ENCODE measurements at places on chromosomes 2 and 18.

DNA sequence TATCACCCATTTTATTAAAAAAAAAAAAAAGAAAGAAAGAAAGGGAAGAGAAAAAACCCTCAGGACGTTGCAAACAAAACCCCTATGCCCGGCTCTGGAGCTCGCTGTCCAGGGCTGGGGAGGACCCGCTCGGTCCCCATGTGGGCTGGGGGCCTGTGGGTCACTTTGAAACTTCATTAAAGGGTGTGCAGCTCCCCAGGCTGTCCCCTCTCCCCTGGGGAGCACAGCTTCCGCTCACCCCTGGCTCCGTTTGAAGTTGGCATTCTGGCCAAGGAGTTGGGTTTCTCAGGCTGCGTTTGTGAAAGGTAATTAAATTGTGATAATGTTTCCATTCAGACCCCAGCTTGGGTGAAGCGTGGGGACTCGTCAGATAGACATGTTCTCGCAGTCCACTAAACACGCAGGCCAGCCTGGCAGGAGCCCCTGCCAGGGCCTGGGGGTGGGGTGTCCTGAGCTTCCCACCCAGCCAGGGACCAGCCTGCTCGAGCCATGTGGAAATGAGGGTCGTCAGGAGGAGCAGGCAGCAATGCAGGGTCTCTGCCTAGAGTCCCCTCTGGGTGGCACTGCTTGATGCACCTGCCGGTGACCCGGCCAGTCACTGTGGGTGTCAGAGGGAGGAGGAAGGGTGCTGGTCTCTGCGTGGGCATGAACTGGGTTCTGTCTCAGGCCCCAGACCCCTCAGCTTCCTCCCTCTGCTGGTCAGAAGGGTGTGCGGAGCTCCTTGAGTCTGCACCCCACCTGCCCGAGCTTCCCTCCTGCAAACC is 166.2 kb downstream of the INHBB start:
- DNase-seq = no peak

DNA sequence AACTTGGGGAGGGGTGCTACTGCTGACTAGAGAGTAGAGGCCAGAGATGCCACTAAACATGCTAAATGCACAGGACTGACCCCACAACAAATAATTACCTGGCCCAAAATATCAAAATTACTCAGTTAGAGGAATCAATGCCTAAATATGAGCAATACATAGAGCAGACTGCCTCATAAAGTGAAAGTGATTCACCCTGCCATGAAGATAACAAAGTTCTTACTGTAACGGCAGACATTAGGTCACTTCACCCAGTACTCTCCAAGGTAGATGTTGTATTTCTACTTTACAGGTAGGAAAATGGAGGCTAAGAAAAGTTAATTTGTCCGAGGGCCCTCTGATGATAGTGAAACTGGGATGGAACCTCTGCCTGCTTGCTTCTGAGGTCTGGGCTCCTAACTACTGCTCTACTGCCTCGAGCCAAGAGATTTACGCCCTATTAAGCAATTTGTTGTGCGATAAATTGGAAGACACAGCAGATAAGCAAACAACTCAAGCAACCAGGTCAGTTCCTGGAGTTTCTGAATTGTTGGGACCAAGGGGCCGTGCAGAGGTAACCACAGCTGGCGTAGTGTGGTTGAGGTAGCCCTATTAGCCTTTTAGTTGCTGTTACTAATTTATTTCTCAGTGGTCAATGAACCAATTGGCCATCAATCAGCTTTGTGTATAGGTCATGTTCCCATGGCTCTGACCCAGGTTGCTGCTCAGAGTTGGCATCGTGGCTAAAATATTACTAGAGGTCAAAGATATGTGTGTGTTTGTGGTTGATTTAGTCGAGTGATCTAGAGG is 4.8 kb downstream of the DHRS9 start:
- DNase-seq = no peak

DNA sequence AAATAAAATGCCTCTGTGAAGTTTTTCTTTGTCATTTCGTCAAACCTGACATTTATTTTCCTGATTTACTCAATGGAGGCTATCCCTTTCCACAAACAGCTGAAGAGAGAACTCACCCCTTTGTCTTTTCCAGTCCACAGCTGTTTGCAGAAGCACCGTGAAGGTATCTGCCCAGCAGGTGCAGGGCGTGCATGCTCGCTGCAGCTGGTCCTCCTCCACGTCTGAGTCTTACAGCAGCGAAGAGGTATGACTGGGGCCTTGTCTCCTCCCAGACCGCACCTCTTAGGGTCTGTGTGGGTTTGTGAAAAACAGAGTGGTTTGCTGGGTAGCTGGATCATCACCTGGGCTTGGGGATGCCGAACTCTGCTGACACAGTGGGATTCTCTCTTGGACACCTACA is 9.7 kb downstream of the SPP2 start:
- no peak for DNase-seq

- no peak for DNase-seq
Measured at GRCh38 chr18:79385708-79386341, 9.9 kb upstream of the NFATC1 start.

DNA sequence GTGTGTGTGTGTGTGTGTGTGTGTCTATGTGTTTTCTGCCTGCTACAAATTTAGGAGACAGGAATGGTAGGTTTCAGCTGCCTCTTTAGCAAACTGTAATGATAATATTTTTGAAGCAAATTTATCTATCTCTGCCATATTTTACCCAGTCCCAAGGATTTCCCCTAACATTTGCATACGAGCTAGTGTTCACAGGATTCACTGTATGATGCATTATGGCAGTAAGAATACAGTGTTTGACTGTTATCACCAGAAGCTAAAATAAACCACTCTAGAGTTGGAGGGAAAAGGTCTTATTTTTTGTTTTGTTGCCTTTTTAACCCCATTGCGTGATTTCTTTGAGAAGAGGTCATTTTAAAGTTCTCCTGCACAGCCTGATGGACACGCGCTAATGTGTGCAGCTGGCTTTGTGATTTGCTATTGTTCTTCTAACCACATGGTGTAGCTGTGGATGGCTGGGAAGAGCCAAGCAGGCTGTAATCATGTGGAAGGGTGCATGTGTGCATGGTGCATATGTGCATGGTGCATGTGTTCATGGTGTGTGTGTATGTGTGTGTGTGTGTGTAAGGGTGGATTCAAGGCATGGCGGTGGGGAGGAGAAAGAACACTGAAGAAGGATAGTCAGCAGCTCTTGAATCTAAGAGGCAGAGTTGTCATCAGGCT is 62.4 kb downstream of the PLB1 start:
- no peak for DNase-seq

DNA sequence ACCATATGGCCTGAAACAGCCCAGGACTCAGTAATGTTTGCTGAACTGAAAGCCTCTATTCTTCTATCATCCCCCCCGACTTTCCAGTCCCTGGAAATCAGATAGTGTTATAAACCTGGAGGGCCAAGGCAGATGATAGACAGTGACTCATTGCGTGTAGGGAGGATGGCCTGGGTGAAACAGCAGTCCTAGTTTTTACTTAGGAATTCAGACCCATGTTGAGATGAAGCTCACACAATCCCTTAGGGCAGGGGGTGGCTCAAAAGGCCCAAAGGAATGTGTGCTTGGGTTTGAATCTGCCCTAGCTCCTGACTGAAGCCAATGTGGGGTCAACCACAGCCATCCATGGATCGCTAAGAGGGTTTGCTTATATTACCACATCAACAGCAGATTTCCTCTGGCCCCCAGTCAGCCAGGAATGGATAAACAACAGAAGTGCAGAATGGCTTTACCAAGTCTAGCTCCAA is 43.9 kb upstream of the STPG4 start:
- peak; percentile 100 for DNase-seq

DNA sequence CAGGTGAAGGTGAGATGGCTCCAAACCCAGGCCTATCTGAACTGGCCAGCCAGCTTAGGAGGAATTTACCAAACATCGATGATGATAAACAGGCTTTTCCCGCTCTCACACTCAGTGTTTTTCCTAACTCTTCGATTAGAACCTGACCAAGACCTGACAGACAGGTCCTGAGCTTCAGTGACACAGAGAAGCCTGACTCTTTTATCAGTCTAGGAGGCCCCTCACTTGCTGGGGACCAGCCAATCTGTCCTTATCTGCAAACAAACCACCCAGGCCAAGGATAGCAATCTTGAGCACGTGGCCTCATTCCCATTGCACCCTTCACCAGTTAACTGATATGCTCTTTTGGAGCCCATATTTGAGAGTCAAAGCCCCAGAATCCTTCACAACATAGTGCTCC is 1.9 kb upstream of the ITSN2 start:
- no peak for DNase-seq

- DNase-seq = peak; percentile 0
Measured at GRCh38 chr18:40222776-40223175, 1732.3 kb upstream of the PIK3C3 start.
